ENCODE measurements at places on chromosomes 3 and 15.
A peak's percentile ranks its signal among the peaks of the same experiment; 100 is the strongest.

- no peak for DNase-seq
These were observed 252.4 kb upstream of the HES1 start for GRCh38 chr3:193883551-193883950.

- DNase-seq, result no peak
These were observed 76.4 kb downstream of the HES1 start for GRCh38 chr3:194212161-194212844.

DNA sequence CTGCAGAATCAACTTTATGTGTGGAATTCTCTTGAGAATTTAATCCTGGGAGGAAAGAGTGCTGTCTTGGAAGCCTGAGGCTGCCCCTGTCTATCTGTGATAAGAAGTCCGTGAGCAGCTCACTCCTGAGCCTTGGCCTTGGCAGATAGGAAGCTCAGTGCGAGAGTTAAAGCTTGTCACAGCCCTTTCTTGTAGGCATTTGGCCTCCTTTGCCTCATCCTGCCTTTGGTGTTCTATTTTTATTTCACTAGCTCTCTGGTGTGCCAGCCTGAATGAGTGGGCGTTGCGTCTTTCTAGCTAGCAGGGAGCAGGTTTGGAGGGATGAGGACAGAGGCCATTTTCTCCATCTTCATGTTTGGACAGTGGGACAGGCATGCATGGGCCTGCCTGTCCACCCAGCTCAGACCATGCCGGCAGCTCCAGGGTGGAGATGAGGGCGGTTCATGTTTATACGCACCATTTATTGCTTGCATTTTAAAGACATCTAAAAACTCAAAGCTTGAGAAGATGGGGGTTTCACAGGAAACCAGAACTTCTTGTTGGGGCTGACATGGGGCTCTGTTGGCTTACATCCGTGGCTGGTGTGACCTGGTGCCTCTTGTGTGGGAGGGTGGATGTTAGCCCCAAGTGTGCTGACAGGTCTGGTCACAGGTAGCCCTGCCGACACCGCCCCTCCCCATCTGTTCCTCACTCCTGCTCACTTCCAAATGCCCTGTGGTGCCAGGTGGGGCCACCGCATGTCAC lies 29.8 kb downstream of the IRAK2 start:
- peak; percentile 37 for DNase-seq

DNA sequence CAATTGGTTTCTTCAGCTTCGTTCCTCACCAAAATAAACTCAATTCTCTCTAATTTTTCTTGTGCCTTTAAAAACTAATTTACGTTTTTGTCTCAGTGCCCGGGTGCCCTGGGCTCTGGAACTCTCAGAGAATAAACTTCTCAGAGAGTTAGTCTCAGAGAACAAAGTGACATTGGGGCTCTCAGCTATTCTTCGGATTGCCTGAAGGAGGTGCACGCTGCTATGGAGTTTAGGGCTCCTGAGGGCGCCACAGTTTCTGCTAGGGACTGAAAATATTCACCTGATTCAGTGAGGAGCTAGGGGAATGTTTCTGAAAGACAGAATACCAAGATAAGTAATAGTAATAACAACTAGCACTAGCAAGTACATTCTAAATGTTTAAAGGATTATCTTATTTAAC lies 22.7 kb downstream of the ZIC4 start:
- no peak for DNase-seq

GRCh38 chr3:195394024-195394423 lies 48.8 kb downstream of the ACAP2 start:
- no peak for DNase-seq

GRCh38 chr3:195956577-195956976 lies 48.2 kb upstream of the TNK2 start:
- no peak for DNase-seq

DNA sequence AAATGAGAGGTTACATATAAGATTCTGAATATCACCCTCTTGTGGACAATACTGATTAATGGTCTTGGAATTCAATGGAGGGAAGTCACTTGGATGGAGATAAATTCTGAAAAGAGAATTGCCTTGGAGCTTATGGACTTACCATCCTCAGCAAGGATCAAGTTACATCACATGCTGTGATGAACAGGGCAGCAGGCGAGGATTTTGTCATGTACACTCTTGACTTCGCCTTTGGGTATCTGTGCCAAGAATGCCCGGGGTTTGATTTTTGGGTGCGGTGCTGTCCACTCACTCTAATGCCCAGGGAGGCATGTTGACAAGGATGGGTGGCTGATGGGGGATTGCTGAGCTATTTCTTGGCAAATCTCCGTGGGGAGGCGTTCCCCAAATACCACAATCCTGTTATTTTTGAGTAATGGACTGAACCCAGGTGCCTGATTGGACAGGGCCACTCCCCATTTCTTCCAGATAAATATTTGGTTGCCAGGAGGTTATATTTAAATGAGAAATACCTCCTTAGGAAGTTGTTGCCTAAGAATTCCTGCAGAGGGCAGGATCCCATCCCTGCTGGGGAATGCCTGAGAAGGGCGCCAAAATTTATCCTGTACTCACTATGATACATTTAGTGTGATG lies 96.3 kb downstream of the TPRG1 start:
- DNase-seq, result peak; percentile 93

DNA sequence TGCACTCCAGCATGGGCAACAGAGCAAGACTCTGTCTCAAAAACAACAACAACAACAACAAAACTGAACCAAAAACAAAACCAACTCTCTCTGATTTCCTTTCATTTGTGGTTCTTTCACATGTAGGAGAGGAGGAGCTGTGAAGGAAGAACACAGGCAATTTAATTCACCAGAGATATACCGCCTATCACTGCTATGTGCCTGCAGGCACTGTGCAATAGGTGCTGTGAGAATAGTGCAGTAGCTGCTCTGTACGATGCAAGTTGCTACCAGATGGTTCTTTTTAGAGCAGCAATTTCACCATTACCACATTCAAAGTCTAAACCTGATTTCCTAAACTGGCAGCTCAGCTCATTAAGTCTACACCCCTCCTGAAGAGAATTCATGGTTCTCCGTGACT lies 11.3 kb upstream of the PROK2 start:
- DNase-seq, result no peak

DNA sequence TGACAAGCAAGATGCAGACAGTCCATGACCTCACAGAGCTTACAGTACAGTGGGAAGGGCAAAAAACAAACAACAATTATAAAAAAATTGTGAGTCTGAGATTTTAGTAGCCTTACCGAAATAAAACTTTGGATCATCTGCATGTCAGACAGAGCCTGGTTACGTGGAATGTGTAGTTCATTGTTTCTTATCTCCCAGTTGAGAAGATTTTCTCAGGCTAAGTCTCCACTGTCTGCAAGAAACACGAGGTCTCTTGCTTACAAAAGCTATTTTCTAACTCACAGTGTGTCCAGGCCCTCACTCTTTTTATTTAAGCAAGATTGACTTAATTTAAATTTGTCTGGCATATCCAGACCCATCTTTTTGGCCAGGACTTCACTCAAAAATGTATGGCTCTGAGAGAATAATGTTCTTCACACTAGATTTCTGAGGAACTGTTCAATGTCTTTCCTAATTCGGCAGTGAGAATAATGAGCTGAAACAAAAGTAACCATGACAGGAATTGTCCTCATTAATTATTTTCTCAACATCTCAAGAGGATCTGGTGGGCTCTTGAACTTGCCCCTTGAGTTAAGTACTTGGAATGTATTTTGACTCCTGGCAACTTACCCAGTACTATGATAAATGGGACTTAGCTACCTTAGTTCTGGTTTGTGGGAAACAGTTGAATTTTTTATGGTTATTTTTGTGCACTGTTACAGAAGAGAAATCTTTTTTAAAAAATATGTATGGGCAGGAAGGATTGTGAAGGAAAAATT lies 265.1 kb upstream of the COL8A1 start:
- DNase-seq, result no peak

- no peak for DNase-seq
These were observed 40.8 kb downstream of the PLCH1 start for GRCh38 chr3:155704061-155704460.

GRCh38 chr3:81621277-81621676 lies 140.2 kb downstream of the GBE1 start:
- no peak for DNase-seq

DNA sequence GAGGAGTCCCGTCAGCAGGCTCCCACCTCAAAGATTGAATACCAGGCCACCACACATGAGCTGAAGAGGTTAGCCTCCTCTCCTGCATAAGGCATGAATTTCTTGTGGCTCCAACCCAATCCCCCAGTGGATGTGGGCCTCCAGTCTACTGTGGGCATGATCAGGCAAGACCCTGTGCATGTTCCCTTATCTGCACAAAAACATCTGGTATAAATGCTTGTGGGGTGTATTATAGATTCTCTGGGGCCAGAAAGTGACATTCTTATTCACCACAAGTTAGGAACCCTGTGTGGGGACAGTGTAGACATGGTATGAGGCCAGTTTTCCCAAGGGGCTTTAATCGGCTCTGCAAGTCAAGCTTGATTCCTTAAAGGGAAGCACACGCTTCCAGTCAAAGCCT lies 18.2 kb upstream of the UBP1 start:
- DNase-seq, result no peak

- no peak for DNase-seq
These were observed 83.7 kb downstream of the SEC22A start for GRCh38 chr3:123285479-123285878.

DNA sequence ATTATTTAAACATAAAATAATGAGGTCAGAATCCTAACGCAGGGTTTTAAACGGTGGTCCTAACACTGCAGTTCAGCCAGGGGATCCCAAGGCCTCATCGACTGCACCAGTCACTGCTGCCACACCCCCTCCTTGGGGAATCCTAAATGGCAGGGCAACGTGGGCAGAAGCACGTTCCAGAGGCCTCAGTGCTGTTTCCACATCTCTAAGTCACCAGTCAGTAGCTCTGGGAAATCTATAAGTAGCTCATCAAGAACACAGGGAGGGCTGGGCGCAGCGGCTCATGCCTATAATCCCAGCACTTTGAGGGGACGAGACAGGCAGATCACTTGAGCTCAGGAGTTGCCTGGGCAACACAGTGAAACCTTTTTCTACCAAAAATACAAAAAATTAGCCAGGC lies 47.5 kb downstream of the PRTG start:
- DNase-seq, result no peak

- DNase-seq, result peak; percentile 48
These were observed 6.3 kb downstream of the TM4SF1 start for GRCh38 chr3:149371001-149371722.
